ENCODE measurements at places on chromosomes 5 and 9.

GRCh38 chr9:81430727-81431126 lies 258.6 kb downstream of the TLE1 start:
- DNase-seq = peak; percentile 37

DNA sequence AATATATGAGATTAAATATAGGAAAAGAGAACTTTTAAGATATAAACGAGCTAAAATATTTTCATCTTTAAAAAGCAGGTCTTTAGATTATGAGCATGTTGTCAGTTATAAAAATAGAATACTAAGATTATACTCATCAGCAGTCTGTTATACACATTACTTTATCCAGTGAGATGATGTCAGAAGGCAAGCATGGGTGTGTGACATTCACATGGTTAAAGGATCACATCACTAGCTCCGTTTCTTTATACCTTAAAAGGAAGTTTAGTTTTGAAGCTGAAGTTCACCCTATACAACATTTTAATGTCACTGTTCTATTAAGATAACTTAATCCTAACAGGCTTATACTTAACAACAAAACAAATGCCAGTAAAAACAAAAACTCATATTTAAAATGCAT lies 59.6 kb downstream of the RICTOR start:
- peak; percentile 74 for DNase-seq

DNA sequence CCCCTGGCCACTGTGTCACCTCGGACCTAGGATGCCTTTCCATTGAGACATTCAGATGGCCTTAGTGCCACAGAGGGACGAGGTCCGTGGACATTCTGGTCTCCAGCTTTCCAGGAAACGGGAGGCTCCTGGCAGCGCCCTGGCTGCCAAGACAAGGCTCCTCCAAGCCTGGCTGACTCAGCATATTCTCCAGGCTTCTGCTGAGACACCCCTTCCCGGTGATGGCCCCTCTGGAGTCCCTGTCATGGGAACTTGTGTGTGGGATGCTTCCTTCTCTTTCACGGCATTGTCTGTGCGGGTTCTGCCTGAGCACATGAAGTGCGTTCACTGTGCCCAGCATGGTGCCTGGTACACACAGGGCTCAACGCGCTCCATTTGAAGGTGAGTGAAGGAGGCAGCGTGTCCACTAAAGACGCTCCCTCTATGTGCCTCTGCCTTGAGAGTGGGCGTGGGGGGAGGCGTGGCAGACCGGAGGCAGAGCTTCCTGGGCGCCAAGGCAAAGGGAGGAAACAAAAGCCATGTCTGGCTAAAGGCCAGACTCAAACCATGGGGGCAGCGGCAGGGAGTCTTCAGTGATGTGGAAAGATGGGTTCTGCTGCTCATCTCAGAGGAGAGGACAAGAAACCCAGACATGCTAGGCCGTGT lies 46.4 kb upstream of the PRRC2B start:
- no peak for DNase-seq

DNA sequence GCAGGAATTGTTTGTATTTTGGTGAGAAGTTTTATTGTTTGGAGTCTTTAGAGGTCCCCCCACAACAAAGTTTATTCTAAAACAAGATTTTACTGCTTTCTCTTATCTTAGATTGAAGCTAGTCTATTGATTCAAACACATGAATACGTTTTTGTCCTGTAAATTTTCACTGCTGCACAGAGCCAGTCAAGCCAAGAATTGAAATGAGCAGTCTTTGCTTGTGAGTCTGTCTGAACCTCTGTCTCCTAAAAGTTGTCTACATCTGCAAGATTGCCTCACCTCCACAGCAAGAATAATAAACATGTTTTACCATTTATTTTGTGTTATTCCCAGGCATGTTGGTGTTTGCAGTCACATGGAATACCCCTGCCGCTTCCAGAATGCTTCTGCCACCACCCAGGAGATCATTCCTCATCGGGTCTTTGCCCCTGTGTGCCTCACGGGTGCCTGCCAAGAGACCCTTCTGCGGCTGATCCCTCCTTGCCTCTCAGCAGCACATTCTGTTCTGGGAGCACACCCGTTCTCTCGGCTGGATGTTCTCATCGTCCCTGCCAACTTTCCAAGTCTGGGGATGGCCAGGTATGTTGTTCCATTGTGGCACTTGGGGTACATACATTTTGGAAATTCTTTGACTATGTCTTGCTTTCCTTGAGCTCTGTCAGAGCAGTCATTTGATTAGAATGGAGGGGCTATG lies 74.1 kb downstream of the AOPEP start:
- peak; percentile 44 for DNase-seq

- peak; percentile 32 for DNase-seq
These were observed 51.1 kb downstream of the NSUN2 start for GRCh38 chr5:6581559-6582426.

- no peak for DNase-seq
These were observed 271.6 kb downstream of the SYK start for GRCh38 chr9:91073049-91073810.

- no peak for DNase-seq
These were observed 6.2 kb downstream of the TGFBI start for GRCh38 chr5:136034984-136035383.

DNA sequence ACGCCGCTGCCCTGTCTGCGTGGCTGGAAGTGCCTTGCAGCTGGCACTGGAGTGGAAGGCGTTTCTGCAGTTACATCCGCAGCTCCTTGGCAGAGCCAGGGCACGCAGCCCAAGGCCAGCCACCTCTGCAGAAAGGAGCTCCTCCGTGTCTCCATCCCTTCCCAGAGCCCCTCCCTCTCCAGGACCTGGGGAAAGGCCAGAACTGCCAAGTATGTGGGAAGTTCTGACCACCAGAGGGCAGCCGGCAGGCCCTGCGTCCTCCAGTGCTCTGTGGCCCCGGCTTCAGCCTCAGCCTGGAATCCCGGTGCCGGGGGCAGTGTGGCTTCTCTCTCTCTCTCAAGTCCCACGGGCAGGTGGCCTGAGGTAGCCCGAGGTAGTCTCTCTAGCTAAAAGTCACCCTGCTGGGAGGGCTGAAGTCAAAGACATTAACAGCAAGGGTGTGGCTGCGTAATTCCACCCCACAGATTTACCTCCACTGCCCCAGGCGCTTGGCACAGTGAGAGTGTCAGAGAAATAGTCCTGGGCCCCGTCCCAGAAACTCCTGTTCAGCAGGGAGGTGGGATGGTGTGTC lies 101.7 kb upstream of the FCN2 start:
- peak; percentile 57 for DNase-seq

DNA sequence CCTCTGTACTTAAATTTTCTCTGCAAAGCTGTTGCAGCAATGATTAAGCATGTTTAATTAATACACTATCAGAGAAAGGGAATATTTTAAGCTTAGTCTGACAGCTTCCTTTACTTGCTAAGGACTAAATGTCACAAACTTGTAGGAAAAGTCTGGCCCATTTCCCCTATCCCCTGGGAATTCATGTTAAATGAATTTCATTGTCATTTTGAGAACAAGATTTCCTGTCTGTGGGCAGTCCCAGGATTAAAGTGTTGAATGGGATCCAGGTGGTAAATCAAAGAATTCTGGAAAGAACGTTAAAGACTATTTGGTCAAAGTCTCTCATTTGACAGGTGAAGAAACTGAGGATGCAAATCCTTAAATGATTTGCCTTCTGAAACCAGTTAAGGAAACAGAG lies 214.8 kb downstream of the MPDZ start:
- DNase-seq = no peak

DNA sequence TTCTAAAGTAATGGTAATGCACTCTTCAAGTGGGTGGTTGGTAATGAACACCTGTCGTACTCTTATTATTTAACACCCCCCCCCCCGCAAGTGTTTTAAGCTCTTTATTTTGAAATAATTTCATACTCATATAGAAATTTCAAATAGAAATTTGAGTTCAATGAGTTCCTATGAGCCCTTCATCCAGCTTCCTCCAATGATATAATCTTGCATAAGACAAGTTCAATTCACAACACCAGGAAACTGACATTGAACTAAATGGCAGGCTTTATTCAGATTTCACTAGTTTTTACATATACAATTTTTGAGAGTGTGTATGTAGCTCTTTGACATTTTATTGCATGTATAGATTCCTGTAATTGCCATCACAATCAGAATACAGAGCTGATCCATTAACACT lies 30.9 kb upstream of the OSMR start:
- DNase-seq = no peak

GRCh38 chr9:137277329-137278041 lies at the start of gene TOR4A:
TSS of gene TOR4A (plus strand) at chr9:137277726. CDS start at chr9:137278690, 964 bp downstream.
- DNase-seq = peak; percentile 92

DNA sequence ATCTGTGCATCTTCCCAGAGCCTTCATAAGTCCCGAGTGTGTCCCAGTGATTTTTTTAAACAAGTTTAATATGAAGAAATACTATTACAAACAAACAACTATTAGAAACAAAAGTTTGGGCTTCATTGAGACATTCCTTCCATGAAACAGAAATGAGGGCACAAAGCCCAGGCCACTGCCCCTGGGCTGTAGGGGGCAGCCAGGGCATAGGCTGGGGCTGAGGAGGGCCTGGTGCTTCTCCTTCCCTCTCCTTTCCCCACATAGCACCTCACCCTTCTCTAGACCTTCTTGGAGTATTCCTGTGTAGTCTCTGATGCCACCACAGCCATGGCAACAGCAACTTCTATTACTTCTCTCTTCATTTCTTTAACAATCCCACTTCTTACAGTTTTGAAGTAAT lies 348.2 kb downstream of the IRX2 start:
- no peak for DNase-seq

DNA sequence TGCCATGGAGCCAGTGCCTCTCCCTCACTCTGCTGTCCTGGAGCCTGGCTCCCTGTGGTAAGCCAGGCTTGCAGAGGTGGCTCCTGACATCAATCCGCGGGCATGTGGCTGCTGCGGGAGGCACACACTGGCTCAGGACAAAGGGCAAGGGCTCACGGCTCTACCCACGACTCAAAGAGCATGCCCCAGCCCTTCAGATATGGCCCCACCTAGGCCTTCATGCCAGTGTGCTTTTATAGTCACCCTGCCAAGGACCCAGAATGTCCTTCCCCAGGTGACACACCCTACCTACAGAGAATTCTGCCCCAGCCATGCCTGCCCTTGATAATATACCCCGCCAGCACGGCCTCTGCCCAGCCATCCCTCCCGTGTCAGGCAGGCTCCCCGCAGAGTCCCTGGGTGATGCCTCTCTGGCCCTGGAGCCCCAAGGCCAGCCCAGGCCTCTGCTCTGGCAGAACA lies 1.6 kb downstream of the MGAT4B start:
- no peak for DNase-seq

GRCh38 chr5:5006548-5006947 lies 133.6 kb upstream of the ADAMTS16 start:
- DNase-seq = no peak

GRCh38 chr9:123654994-123655637 lies 274.8 kb downstream of the DENND1A start:
- DNase-seq = no peak

DNA sequence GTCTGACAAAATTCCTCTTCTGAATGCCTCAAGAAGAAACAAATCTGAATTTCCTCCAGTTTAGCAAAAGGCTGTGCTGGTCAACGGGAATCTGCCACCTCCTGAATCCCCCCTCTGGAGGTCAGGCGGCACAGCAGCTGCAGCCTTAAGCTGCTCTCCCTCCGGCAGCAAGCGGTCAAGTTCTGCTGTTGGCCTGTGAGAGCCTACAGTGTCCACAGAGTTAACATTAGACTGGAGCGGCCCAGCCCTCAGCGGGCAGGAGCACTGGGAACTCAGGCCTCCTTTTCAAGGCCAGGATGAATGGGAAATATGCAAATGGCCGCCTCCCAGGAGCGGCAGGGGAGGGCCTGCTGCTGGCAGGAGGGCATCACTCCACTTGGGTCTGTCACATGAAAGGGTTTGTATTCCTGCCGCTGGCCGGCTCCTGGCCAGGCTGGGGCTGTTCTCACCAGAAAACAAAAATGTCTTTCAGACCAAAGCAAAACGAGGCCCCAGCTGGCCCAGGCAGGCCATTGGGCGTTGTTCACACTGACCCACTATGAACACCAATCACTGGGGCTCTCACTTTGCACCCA lies 8.2 kb downstream of the ACSL6 start:
- no peak for DNase-seq

GRCh38 chr5:139088024-139088423 lies 110.1 kb downstream of the SIL1 start:
- DNase-seq = no peak

- DNase-seq = no peak
These were observed 6.8 kb upstream of the RNF180 start for GRCh38 chr5:64158827-64159226.

DNA sequence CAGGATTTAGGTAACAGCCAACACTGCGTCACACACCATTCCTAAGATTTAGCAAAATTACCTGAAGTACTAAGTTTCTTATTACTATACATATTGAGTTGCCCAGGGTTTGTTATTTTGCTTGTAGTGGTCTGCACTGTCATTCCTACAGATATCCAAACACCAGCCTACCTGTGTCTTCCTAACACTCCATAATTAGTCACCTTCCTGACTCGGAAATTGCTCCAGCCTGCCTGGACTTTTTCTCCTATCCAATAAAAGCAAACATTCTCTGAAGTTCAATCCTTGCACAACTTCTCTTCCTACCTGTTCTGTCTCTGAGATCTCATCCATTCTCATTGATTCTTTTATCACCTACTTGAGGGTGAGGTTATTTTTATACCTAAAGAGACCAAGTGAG lies 243.9 kb downstream of the NR2F1-AS1 start:
- no peak for DNase-seq

GRCh38 chr9:2418619-2419018 lies 203.0 kb upstream of the VLDLR start:
- no peak for DNase-seq

DNA sequence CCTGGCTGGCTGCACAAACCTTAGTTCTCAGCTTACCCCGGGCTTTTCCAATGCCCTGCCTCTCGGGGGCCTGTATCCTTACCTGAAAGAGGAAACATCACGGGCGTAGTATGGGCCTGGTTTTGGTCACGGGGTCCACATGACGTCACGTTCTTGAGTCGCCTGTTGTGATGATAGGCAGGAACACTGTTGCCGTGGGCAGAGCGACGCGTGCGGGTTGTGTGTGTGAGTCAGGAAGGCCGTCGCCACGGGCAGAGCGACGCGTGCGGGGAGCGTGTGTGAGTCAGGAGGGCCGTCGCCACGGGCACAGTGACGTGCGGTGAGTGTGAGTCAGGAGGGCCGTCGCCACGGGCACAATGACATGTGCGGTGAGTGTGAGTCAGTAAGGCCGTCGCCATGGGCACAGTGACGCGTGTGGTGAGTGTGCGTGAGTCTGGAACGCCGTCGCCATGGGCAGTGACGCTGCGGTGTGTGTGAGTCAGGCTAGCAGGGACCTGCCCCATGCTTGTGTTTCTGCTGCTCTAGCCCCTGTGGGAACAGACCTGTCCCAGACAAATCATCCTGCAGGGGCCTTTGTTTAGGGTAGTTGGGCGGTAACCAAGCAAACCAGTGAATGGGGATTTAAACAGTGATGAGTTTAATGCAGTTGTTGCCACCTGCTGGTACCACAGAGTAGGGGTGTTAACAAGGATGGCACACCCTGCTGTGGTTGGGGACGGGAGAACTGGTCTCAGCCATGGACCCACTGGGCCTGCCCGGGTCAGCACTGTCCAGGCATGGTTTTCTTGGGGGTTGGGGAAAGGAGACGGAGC lies 19.8 kb downstream of the TRIP13 start:
- no peak for DNase-seq

DNA sequence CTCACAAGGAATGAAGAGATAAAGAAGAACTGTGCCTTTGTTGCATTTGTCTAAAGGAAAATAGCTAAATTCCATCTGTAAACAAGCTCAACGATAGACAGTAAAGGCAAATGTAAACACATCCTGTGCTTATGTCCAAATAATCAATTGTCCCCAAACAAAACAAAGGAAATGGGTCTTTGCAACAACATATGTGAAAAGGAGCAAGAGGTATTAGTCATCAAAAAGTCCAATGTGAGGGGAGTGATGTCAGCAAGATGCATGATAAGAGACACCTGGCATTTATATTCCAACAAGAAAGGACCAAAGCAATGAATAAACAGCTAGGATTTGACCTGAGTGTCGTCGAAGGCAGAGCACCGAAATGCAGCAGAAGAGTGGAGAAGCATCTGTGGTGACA lies 209.1 kb downstream of the ASTN2 start:
- DNase-seq = no peak

All from adipocyte (in vitro differentiated cells).